ENCODE measurements at places on chromosomes 3 and 15.

- no peak for DNase-seq
Observed at GRCh38 chr3:12288182-12289129, at the start of gene PPARG. Gene PPARG, plus strand, starts transcription at chr3:12289070. Its CDS starts 90,642 bp downstream, at chr3:12379712.

GRCh38 chr3:15426579-15427118, 695 bp downstream of the METTL6 start:
- no peak for DNase-seq

DNA sequence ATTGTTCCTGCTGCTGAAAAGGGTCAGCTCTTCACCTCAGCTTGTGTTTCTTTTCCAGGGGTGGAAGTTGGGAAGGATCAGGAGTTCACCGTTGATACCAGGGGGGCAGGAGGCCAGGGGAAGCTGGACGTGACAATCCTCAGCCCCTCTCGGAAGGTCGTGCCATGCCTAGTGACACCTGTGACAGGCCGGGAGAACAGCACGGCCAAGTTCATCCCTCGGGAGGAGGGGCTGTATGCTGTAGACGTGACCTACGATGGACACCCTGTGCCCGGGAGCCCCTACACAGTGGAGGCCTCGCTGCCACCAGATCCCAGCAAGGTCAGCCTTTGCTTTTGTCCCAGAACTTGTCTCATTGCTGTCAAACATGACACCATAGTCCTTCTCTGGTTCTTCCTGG, 89.6 kb downstream of the DNASE1L3 start:
- no peak for DNase-seq

DNA sequence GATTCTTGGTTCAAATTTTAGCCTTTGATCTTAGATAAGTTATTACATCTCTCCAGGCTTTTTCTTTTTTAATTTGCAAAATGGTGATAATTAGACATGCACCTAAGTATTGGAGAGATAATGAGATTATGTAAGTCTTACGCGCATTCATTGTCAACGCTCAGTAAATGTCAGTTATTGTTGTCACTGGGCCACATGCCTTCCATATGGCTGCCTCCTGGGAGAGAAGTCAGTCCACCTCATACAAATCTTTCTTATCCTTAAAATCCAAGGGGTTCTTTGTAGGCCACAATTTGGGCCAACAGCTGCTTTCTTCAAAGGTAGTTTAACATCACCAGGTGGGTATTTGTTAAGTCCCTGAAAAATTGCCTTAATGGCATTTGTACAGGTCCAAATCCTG, 25.5 kb upstream of the PTPRG start:
- DNase-seq: no peak

- no peak for DNase-seq
Observed at GRCh38 chr15:96052154-96052553, 278.3 kb upstream of the NR2F2 start.

DNA sequence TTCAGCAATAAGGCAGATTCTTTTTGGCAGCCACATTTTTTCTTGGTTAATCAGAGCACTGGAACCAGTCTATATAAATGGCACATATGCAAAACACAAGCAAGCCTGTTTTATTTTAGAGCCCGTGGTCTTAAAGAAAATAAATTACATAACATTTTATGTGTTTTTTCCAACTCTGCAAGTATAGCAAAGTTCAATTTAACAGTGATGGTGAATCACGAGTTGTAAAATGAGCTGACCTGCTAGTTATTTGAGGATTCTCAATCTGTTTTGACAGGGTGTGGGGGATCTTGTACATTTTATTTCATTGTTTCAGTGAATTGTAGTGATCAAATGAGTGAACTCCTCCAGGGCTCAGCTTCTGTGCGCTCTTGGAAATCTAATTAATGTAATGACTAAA, 2.7 kb downstream of the ARHGEF26 start:
- no peak for DNase-seq

- no peak for DNase-seq
Observed at GRCh38 chr15:69987492-69988489, 109.9 kb downstream of the TLE3 start.

- DNase-seq: no peak
Observed at GRCh38 chr3:197024881-197025735, 4.5 kb downstream of the MELTF start.

- DNase-seq: no peak
Observed at GRCh38 chr15:61155741-61156700, 73.1 kb downstream of the RORA start.

GRCh38 chr3:107068980-107069379, 308.3 kb upstream of the CCDC54 start:
- DNase-seq: no peak

Measured in effector CD8-positive, alpha-beta T cell (primary cell).